Urinary bladder (tissue), 4 donors: ENCODE measurements at places on chromosomes 7 and 10.

DNA sequence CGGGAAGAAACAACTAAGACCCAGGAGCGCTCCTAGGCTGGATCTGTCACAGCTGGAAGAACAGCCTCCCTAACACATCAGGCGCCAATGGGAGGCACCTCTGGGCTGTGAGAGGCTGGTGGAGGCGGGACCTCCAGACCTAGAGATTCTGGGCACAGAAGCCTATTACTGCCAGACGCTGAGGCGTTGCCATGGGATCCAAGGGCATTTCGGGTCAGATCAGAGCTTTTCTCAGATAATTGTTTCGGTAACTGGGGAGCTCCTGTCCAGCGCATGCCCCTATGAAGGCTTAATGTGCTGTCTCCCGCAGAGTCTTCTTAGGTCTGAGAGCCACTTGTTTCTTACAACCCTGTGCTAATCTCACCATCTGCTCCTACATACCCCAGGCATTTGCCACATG lies 339.2 kb downstream of the ZNF716 start:
- no peak for DNase-seq

GRCh38 chr10:72550239-72550638 lies 75.6 kb downstream of the MICU1 start:
- no peak for DNase-seq

DNA sequence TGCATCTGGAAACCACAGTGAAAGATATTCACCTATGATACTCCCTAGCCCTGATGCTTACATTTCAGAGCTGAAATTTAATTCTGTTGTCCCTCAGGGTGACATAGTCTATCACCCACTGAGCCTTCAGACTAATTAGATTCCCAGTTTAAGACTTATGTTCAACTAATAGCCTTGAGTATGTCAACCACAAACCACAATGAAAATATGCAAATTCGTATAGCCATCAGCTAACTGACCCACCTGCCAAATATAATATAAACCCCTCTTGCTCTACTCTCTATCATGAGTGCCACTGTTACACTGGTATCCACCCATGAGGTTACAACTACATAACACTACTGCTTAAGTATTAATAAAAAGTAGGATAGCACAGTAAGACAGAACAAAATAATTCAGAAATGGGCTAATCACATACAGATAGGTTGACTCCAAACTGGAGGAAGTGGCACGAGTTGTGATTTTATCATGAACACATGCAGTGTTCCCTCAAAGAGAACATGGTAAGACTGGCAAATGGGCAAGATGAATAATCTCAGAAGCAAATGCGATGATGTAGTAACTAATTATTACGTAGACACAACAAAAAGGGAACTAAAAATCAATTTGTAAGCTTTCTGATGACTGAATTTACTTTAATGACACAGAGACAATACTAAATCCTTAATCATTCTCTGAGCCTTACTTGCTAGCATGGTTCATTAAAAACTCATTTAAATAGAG lies 290.6 kb downstream of the PARD3 start:
- no peak for DNase-seq

GRCh38 chr10:97059006-97059871 lies 126.5 kb downstream of the SLIT1 start:
- DNase-seq: no peak

DNA sequence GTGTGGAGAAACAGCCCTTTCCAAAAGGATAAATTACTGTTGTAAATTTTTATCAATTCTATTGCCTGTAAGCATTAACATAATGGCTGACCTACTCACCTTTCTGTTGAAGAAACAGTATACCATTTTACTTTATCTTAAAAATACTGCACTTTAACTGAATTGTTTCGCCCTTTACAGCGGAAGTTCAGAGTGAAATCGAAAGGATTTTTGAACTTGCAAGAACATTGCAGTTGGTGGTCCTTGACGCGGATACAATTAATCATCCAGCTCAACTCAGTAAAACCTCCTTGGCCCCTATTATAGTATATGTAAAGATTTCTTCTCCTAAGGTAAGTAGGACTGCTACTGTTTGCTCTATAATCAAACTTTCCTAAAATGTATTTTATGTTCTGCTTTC lies 117.5 kb downstream of the NSUN6 start:
- DNase-seq: no peak

DNA sequence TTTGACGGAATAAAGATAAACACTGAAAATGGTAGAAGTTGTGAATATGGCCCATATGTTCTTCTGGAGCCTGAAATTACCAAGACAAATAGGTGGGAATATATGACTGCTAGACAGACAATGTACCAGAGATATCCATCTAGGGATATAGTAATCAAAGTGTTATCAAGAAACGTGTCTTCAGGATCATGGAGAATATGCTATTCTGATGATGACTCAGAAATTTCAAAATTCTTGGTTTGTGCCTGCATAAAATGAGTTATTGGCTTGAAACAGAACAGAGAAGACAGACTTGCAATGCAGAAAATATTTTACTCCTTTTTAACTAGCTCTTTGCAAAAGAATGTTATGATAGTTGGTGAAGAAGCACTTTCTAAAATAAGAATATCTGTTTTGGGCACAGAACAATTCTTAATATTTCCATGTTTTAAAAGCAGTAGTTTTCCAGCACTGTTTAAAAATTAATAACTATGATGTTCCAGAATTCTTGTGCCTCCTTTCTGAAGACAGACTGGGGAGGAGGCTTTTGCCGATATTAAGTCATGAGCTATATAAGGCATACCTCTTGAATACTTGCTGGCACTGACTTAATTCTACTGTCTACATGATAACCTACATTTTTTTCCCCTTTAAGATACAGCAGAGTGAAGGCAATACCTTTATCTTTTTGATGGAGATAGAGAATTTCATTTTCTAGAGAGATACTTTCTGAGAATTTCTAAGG lies 34.4 kb upstream of the CABCOCO1 start:
- no peak for DNase-seq

DNA sequence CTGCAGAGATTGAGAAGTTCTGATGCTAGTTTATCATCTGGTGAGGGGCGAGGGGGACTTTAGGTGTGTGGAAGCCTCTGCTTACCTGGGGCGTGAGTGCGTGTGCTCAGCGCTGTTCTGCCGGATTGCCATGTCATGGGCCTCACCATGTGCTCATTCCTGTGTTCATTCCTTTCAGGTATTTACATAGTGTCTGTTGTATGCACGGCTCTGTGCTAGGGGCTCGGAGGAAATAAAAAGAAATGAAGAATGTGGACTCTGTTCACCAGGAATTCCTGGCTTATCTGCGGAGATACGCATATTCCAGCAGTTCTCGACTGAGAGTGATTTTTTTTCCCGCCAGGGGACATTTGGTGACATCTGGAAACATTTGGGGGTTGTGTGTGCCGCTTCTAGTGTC lies 152.0 kb downstream of the CAMK1D start:
- no peak for DNase-seq

DNA sequence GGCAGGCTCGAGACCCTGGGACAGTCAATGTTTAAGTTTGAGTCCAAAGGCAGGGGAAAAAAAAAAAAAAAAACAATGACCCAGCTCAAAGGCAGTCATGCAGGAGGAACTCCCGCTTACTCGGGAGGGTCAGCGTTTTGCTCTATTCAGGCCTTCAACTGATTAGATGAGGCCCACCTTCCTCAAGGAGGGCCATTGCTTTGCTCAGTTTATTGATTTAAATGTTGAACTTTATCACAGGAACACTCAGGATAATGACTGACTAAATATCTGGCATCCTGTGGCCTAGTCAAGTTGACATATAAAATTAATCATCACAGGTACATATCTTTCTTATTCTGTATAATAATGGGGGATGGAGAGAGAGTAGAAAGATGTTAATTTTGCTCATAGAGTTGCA lies 52.6 kb downstream of the HSPA12A start:
- DNase-seq: no peak

DNA sequence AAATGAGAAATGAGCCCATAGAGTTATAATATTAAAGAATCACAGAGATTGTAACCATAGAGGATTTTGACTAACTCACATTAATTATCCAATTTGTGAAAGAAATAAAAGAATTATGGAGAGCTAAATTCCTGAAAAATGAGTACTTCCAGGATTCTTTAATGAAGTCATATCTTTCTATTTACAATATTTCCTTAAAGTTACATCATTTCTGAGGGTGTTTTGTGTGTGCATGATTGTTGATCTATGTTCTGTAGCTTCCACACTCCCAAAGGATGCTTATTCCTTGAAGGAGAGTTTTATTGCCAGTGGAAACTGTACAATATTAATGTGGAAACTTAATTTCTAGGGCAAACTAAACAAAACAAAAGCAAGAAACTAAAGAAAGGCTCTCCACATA lies 299.6 kb downstream of the MDFIC start:
- no peak for DNase-seq

DNA sequence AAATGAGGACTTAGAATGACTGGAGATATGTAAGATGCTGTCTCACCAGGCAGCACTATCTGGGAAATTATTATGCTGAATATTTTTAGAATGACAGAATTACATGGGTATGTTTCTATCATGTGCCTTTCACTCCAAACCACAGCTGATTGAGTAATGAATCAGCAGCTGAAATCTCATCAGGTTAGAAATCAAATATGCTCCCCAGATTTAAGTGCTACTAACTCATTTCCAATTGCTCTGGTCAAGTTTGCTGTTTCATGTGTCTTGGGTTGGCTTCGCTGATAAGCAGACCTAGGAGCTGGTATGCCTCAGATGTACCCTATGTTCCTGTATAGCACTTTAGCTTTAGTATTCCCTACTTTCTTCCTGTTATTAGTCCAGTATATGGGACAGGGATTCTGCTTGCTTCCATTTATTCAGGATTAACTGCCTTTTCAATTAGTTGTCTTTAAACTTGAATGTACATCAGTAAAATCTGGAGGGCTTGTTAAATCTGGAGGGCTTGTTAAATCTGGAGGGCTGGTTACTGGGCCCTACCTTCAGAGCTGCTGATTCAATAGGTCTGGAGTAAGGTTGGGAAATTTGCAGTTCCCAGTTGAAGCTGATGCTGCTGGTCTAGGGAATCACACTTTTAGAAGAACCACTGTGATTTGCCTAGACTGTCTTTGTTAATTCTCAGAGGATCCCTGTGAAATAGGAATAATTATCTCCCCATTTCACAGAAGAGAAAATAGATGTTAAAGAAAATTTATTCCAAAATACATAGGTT lies 172.9 kb downstream of the DKK1 start:
- DNase-seq: no peak

GRCh38 chr10:132389433-132390169 lies 7.4 kb upstream of the PWWP2B start:
- DNase-seq: no peak

- no peak for DNase-seq
These were observed 252.7 kb upstream of the MBL2 start for GRCh38 chr10:53025172-53025711.

DNA sequence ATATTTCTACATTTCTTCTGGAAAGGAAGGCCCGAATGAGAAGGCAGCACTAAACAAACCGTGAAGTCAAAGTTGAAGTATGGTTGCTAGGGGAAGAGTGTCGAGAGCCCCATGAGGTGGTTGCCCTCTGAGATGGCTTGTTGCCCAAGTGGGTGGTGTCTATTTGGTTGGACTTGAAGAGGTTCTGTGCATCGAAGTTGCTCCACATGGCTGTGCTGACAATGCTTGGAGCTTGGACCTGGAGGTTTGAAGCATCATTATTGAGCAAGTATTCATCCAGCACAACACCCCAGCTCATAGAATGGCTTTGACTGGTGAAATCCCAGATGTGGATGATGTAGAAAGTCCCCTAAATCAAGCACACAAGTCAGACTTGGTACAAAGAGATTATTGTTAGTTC lies 165.2 kb upstream of the CDCA7L start:
- DNase-seq: no peak

- DNase-seq: no peak
These were observed 1044.9 kb downstream of the TYW1 start for GRCh38 chr7:68041554-68041953.
